Gastroesophageal sphincter (tissue), 4 donors: ENCODE measurements at places on chromosomes 6 and 20.

GRCh38 chr20:21373436-21373835 is 23.9 kb downstream of the NKX2-4 start:
- ATAC-seq = no peak

GRCh38 chr20:62691487-62691886 is 17.1 kb upstream of the NTSR1 start:
- ATAC-seq = no peak

- no peak for ATAC-seq
Measured at GRCh38 chr6:394641-395289, 3.2 kb downstream of the IRF4 start.

- ATAC-seq = no peak
Measured at GRCh38 chr6:123898665-123899064, 95.0 kb downstream of the NKAIN2 start.

GRCh38 chr6:113169484-113169883 is 687.7 kb upstream of the MARCKS start:
- ATAC-seq = no peak
